Stimulated activated CD8-positive, alpha-beta memory T cell treated with anti-CD3 and anti-CD28 coated beads, Interleukin-7, amount 100 ng/mL, for 1 hour (primary cell): ENCODE measurements at places on chromosomes 1 and 21.

DNA sequence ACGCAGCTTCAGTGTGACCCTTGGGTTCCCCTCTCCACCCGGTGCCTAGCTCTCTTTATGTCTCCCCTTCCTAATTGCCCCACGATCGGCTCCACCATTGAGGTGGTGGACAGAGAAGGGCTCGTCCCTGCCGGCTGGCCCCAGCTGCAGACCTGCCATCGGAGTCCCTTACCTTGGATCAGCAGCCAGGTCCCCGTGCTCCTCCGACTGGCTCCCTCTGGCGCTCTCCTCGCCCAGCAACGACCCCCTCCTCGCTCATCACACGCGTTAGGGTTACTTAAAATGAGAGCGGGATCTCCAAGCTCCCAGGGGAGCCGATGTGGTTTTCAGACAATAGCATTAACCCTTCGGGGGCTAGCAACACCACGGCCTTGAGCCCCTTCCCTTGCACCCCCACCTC is 8.1 kb upstream of the ETV3L start:
- DNase-seq = no peak

DNA sequence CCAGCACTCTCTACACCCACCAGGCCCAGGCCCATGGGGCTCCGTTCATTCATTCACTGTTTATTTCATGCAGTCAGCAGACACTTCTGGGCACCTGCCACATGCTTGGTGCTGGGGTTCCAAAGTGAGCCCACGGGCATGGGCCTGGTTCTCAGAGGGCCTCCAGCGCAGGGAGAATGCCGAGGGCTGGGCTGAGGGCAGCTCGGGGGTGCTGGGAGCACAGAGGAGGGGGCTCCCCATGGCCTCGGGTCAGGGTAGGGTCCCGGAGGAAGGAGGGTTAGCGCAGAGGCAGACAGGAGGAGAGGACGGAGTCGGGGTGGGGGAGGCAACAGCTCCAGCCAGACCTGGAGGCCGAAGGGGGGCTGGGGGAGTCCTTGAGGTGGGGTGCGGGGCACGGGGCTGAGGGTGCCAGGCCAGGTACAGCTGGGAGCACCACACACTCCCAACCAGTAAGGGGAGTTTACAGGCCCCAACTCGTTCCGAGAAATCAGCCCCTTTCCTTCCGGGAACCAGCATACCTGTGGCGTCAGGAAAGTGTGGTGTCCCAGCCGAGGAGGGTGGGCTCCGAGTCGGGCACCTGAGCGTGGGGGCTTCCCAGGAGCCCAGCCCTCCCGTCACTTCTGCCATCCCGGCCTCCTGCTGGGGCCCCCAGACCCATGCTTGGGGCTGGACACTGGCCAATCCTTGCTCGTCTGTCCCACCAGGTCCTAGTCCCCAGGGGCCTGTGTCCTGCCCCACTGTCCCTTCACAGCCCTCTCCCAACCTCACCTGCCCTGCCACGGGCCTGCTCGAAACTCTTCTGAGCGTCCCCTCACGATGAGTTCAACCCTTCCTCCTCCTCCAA is 10.8 kb downstream of the ARHGEF16 start:
- DNase-seq = no peak

GRCh38 chr1:164794356-164794755 is 235.4 kb downstream of the PBX1 start:
- no peak for DNase-seq

DNA sequence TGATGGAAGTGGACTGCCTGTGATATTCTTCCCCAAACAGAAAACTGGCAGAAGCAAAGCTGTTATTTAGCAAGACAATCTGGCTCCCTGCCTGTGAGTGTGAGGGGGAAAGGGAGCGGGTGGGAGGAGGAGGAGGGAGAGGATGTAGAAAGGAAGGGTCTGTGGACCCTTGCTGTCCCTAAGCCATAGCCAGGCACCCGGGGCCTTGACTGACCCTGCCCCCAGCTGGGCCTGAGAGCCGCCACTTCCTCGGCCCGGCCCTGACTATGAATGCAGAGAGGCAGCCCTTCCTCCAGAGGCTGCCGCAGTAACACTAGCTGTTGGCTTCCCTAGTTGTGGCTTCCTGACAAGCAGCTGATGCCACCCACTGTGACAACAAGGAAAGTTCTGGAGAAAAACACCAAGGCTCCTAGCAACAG is 13.9 kb downstream of the PLA2G2F start:
- DNase-seq = no peak

- DNase-seq = no peak
These were observed 14.1 kb downstream of the ADGRB2 start for GRCh38 chr1:31749785-31750735.

- no peak for DNase-seq
These were observed 37.9 kb upstream of the BATF3 start for GRCh38 chr1:212737559-212737958.

GRCh38 chr1:26058052-26058595 is 9.3 kb downstream of the TRIM63 start:
- no peak for DNase-seq

- DNase-seq = no peak
These were observed 27.1 kb upstream of the HAO2 start for GRCh38 chr1:119341372-119341947.

DNA sequence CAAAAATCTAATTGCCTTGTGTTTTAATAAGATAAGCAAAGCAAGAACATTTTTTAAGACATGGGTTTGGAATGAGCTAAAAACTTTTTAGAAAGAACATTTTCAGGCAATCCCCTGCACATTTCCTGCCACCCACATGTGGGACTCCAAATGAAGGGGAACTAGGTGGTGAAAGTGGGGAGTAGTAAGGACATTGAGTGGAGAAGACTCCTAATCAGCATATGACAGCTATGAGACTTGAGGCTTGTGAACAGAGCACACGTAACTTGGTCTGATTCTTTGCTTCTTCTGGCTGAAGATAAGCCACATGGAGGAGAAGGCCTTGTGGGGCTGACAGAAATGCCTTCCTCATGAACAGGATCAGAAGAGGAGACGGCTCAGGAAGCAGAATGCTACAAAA is 50.3 kb downstream of the FCER1A start:
- no peak for DNase-seq

GRCh38 chr1:89918127-89918793 is 76.7 kb upstream of the ZNF326 start:
- no peak for DNase-seq

- DNase-seq = no peak
These were observed 27.4 kb downstream of the MRPS6 start for GRCh38 chr21:34100790-34101189.

GRCh38 chr1:160367934-160368923 is 1.4 kb downstream of the NHLH1 start:
- DNase-seq = no peak

DNA sequence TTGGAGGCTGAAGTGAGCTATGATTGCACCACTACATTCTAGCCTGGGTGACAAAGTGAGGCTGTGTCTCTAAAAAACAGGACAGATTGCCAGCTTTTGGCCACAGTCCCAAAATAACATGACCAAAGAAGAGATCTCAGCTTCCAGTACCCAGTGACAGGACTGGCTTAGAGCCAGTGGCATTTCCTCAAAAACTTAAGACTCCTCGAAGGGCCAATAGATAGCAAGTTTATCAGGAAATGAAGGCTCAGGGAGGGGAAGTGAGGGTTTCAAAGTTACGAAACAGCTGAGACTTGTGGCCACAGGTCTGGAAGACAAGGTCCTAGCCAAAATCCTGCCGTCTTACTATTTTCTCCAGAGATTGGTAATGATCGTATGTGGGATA is 6.3 kb upstream of the TMEM39B start:
- DNase-seq = no peak

DNA sequence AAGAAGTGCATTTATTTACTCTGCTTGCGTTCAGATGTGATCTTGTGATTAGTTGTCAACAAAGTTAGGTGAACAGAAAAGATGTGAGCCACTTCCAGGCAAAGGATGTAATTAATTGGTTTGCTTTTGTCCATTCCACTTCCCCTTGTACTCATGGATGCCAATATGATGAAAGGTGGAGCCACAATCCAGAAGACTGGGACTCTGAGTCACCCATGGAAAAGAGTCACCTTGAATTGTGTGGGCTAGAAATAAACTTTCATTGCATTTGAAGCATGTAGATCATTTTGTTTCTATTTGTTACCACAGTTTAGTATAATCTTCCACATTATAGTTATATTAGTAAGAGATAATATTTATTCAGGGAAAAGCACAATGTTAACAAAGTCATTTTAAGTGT is 684.2 kb downstream of the LTN1 start:
- no peak for DNase-seq

GRCh38 chr1:31757204-31757679 is 6.9 kb downstream of the ADGRB2 start:
- DNase-seq = no peak

GRCh38 chr1:38973659-38974437 is 17.2 kb upstream of the AKIRIN1 start:
- DNase-seq = no peak

DNA sequence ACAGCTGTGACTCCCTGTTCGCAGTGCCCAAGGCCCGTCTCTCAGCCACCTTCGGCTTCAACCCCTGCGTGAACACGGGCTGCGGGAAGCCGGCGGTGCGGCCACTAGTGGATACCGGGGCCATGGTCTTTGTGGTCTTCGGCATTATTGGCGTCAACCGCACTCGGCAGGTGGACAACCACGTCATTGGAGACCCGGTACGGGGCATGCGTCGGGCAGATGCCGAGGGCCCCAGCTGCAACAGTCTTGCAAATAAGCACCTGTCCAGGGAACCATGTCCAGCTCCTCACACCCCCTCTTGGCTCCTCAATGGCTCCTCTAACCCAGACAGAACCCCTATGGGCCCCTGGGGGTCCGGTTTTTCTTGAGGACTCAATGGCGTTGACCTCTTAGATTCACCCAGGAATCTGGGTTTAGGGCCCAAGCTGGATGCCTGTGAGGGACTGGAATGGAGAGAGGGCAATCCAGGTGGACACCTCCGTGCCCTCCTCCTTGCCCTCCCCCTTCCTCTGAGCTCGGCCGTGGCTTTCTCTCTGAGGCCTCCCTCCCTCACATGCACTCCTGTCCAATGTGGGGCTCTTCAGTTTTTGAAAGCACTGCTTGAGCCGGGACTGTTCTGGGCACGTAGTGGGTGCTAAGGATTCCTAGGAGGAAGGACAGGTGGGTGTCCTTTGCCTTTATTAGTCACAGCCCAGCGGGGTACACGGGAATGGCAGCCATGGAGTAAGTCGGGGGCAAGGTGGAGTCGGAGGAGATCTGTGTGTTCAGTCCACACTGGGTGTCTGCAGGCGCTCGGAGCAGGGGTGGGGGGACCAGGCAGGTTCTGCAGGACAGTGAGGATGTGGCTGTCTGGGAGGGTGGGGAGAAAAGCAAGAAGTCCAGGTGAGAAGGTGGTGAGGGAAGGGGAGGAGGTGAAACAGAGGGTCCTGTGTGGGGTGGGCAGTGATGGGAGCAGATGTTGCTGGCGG is 51.1 kb downstream of the DISP3 start:
- no peak for DNase-seq

GRCh38 chr1:235610157-235610556 is 39.4 kb downstream of the GNG4 start:
- no peak for DNase-seq

GRCh38 chr1:57131701-57132394 is 166.0 kb upstream of the C8B start:
- no peak for DNase-seq

GRCh38 chr1:81650776-81651175 is 150.0 kb upstream of the ADGRL2 start:
- DNase-seq = no peak

DNA sequence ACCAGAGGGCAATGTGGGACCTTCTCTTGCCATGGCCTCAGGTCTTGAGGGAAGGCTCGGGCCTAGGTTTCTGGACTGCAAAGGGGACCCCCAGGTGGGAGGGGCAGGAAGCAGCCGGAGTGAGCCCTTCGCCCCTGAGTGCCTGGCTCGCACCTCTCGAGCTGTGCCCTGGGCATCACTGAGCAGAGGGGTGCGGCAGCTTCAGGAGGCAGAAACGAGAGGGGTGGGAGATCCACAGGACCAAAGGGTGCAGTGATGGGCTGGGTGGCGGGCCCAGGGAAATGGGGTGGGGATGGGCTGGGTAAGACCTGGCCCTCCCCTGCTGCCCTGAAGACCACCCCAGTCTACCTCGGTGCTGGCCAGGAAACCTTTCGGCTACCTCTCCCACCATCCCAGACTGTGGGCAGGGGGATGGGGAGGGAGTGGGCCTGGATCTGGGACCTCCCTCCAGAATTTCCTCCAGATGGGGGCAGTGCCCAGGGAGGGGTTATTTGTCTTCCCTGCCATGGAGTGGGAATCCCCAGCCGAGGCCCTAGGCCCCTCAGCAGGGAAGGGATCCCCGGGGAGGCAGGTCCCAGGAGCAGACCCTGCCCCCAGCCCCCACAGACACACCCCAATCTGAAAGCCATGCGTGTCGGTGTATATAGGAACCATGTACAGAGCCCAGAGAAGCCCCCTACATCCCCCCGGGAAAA is 21.3 kb downstream of the A3GALT2 start:
- no peak for DNase-seq

DNA sequence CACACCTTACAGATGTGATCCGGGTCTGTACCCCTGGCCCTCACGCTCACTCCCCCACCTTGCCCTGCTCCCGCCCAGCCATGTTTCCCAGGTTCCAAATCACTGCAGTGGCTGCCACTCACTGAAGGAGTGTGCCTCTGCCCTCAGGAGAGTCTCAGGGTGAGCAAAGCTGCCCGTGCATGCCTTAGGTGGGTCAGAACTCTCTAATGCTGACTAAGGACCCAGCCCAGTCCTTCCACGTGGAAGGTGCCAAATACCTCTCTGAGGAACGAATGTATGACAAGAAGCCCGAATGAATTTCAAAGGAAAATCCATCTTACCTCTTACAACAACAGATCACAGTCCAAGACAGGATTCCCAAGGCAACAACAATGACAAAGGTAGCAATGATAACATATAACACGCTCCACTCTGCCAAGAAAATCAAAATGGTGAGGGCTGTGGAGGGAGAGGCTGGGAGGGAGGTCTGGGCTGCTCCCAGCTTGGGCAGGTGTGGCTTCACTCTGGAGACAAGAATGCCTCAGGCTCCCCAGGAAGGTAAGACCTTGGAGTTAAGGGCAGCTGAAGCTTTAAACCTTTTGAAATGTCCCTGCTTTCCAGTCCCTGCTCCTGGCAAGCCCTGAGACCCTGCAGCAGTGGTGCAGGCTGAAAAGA is 115.2 kb downstream of the KIAA0319L start:
- no peak for DNase-seq
